Activated gamma-delta T cell treated with anti-CD3 and anti-CD28 coated beads, Interleukin-2, amount 50 U/mL, for 16 hours (primary cell): ENCODE measurements at places on chromosomes 12 and 14.

GRCh38 chr14:85273099-85273677, 256.8 kb upstream of the FLRT2 start:
- no peak for DNase-seq

DNA sequence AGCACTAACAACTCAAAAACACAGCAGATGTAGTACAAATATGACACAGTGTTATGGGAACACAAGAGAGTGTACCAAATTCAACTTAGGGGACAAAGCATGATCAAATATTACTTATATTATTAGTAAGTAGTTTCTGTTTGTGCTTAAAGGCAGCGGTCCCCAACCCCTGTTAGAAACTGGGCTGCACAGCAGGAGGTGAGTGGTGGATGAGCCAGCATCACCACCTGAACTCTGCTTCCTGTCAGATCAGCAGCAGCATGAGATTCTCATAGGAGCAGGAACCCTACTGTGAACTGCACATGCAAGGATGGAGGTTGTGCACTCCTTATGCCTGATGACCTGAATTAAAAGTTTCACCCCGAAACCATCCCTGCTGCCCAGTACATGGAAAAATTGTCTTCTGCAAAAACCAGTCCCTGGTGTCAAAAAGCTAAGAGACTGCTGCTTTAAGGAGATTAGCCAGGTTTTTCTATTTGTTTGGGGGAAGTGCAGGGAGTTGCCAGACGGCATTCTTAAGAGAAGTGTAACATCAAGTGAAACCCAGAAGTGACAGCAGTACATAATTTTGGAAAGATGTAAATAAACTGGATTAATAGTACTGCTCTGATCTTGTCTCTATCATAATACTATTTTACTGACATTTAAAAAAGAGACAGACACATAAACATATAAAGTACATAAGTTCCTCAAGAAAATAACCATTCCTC, 26.7 kb downstream of the GTF2A1 start:
- no peak for DNase-seq

DNA sequence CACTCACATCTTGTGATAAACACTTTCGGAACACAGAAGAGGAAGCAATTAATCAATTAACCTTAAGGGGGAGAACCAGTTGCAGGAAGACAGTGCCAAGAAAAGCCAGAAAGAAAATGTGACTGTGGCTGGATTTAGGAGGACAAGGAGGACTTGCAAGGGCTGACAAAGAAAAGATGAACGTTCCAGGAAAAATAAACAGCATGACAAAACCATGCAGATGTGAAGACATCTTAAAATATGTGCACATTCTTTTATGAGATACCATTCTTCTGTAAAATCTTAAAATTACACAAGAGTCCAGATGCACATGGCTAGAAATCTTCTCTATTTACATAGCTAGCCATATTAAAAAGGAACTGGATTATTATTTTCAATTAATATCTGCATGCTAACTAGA, 33.4 kb downstream of the KITLG start:
- no peak for DNase-seq

DNA sequence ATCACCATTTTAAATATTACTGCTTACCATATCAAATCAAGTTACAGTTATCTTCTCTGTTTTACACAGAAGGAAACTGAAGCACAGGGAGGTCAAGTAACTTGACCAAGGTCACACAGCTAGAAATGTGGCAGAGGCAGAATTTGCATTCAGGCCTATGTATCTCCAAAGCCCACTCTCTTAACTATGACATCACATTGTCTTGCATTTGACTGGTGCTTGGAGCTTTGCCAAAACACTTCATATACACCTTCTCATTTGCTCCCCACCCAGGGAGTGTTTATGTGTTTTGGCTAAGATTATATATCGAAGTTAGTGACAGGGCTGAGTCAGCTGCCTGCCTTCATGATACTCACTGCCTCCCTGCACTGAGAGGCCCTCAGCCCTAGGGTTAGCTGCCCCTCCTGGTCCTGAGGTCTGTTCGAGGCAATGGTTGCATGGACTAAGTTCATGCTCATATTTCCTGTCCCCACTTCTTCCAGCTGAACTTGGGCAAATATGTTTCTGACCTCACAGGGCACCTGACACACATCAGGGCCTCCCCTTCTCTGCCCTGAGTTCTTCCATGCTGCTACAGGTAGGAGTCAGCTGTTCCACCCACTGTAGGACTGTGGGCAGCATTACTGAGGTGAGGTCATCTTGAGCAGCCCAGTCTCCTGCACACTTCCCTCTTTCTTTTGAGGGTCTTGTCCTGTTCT, 1.8 kb downstream of the GALNT6 start:
- DNase-seq: no peak

- DNase-seq: no peak
These were observed 482.6 kb downstream of the NRXN3 start for GRCh38 chr14:78652727-78653126.

- DNase-seq: no peak
These were observed 13.4 kb upstream of the SNX6 start for GRCh38 chr14:34643361-34643760.

- DNase-seq: no peak
These were observed 80.9 kb downstream of the SLC4A8 start for GRCh38 chr12:51505360-51506105.

- DNase-seq: no peak
These were observed 37.8 kb downstream of the MYO1H start for GRCh38 chr12:109385339-109386058.

DNA sequence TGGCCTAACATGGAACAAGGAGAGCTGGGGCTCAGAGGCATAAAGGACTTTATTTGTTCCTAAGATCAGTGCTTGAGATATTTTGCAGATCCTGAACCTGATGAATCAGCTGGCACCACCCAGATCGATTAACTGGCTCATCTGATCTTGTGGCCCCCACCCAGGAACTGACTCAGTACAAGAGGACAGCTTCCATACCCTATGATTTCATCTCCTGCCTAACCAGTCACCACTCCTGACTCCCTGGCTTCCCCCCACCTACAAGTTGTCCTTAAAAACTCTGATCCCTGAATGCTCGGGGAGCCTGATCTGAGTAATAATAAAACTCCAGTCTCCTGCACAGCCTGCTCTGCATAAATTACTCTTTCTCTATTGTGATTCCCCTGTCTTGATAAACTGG, 5.1 kb downstream of the C12orf56 start:
- no peak for DNase-seq

GRCh38 chr12:16828891-16829290, 222.9 kb upstream of the LMO3 start:
- no peak for DNase-seq

- no peak for DNase-seq
These were observed 80.8 kb downstream of the EMP1 start for GRCh38 chr12:13277293-13277692.

DNA sequence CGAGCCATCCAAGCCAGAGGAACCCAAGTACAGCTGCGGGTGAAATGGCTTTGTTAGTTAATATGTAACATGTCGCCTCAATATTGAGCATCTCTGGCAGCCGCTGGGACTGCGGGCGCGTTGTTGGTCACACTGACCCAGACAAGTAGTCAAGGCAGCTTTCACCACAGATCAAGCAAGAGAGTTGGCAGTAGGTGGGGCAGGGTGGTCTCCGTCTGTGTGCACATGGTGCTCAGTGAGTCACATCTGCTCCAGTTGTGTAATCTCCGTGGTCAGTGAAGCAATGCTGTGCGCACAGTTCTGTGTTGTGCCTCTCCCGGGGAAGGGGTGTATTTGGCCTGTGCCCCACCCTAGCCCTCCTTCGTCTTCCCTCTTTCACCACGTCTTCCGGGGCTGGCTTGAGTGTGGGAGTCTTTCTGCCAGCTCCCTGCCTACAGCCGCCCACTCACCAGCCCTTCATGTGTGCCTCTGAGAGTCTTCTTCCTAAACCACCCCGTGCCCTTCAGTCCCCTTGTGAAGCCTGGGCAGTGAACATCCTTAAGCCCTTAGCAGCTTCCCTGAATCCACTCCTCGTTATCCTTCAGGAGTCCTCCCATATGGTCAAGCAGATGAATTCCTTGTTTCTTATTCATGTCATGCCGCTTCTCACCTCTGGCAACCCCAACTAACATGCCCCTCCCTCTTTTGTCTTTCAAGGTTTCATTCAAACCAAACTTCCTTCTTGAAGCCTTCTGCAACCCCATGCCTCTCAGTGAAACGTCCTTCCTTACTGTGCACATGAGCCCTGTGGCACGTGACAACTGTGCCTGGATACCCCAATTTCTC, 242.1 kb downstream of the CACNA1C start:
- no peak for DNase-seq

- DNase-seq: no peak
These were observed 54.7 kb downstream of the PLEKHG3 start for GRCh38 chr14:64758691-64759554.

GRCh38 chr14:55556929-55557623, 22.9 kb upstream of the KTN1 start:
- no peak for DNase-seq

DNA sequence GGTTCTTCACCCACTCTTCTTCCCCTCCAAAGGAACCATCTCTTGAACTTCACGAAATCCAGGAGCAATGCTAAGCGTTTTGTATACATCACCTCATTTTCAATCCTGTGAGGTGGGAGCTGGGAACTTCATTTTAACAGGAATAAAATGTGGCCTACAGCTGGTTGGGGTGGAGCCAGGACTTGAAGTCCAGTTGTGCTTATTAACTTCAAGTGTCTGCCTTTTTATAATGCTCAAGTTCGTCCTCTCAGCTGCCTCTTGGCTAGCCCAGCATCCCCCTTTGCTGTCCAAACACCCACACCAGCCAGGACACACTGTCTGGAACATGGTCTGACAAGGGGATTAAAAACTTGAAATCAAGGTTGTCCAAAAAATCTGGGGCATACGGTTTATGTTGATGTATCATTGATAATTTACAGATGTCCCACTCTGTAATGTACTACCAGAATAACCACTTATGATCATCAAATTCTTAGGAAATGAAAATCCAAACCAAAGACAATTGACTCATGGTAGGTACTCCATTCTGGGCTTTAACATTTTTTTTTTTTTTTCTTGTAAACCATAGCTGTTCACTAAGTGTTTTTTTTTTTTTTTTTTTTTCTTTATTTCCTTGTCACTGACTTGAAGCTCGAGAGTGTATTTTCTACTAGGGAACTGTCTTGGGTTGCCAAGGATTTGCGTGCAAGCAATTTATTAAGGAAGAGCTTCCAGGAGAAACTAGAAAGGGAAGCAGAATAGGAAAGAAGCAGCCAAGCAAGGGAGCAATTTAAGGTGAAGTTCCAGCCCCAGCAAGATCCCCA, 252.3 kb downstream of the EFCAB11 start:
- no peak for DNase-seq

GRCh38 chr14:69328317-69328716, 68.4 kb downstream of the GALNT16 start:
- DNase-seq: no peak

GRCh38 chr12:5083955-5084849, 40.5 kb downstream of the KCNA5 start:
- DNase-seq: no peak

GRCh38 chr12:29970501-29970900, 186.8 kb upstream of the TMTC1 start:
- no peak for DNase-seq

GRCh38 chr12:79916826-79917225, 18.1 kb downstream of the PPP1R12A start:
- no peak for DNase-seq

GRCh38 chr12:531951-532585, 72.3 kb downstream of the B4GALNT3 start:
- no peak for DNase-seq

- DNase-seq: no peak
These were observed 67.1 kb upstream of the DNM1L start for GRCh38 chr12:32611986-32612385.

DNA sequence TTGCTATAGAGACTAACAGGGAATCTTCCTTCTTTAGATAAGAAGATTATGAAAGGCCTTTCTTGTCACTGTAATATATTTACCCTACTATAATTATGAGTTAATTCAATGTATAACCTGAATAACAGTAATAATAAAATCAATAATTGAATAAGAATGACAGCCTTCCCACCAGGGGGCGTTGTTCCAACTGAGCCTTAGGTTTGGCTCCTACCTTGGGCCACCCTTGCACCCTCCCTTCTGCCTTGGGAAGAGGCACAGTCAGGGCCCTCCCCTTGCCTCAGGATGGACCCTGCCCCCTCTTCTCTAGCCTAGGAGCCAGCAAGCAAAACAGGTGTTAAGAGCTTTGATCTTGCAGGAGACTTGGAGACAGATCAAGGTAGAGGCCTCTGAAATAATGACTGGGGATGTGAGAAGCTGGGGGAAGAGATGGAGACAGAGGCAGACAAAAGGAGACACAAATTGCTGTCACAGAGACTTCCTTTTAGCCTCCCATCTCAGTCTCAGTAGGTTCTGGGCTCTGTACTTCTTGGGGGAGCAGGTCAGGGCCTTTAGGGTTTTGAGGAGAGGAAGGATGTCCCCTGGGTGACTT, 40.1 kb upstream of the CISTR start:
- peak; percentile 4 for DNase-seq

DNA sequence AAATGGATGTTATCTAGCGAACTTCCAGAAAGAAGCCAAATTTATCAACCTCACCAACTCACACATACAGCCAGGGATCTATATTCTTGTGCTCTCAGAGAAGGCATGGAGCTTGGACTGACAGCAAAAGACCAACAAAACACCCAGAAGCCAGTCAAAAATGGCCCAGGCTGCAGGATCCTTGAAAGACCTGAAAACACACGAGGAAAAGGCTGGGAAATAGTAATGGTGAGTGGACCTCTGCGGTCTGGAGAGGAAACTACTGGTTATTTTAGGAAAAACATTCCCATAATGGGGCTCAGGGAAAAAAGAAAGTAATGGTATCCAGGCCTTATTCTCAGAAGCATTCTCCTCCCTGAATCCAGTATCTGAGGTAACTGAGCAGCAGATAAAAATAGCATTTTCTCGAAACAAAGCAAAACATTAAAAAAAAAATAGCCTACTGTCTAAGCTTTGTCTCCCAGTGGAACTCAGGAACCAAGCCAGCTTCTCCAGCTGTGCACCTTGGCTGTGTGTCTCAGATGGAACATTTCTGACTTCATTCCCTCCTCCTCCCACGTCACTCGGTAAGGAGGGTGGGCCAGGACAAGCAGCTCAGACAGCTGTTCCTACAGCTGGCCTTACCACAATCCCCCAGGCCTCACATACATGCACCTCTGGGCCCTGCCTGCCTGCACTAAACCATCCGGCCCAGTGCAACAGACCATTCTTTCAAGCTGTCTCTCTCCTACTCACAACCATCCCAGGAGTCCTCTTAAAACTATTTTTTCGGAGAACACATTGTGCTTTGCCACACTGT, 249.9 kb downstream of the DAD1 start:
- DNase-seq: no peak

- DNase-seq: no peak
These were observed 153.0 kb downstream of the KIF26A start for GRCh38 chr14:104291123-104292000.

DNA sequence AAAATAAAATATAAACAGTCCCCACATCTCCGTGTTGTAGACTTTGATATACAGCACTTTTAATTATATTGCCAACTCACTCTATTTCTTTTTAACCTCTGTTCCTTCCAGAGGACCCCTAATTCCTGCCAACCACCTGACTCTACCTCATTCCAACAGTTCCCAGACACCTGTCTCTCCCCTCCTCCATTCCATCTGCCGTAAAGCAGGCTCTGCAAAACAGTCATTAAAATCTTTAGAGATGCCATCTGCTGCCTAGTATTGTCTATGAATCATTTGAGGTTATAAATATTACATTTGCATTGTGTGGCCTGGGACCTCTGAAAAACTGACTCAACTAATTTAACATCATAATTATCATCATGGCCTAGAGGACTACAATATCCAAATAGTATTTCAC, 148.8 kb upstream of the DCN start:
- no peak for DNase-seq
